ENCODE measurements at places on chromosomes 12 and 14. TPM values are rescaled to one million over a fixed set of nuclear protein-coding genes. Genes with fewer than 3 reads are reported as not detected.

The GLIPR1L1 gene
- not detected for total RNA-seq

The HOXC11 gene
- total RNA-seq = not detected

The MEG3 gene
- total RNA-seq = 164 TPM

The MUCL1 gene
- total RNA-seq = not detected

All from smooth muscle cell of trachea (primary cell).